Ovary (tissue), 10 donors: ENCODE measurements at places on chromosomes 7 and 10. TPM values are rescaled to one million over a fixed set of nuclear protein-coding genes. Genes with fewer than 3 reads are reported as not detected.

- H3K36me3 ChIP-seq = no peaks in the 10 kb centered on the region
- no peak for DNase-seq
- H3K4me1 ChIP-seq = no peaks in the 10 kb centered on the region
- no peaks in the 10 kb centered on the region for H3K27me3 ChIP-seq
Measured at GRCh38 chr10:78296785-78297184, 263.1 kb downstream of the RPS24 start.

DNA sequence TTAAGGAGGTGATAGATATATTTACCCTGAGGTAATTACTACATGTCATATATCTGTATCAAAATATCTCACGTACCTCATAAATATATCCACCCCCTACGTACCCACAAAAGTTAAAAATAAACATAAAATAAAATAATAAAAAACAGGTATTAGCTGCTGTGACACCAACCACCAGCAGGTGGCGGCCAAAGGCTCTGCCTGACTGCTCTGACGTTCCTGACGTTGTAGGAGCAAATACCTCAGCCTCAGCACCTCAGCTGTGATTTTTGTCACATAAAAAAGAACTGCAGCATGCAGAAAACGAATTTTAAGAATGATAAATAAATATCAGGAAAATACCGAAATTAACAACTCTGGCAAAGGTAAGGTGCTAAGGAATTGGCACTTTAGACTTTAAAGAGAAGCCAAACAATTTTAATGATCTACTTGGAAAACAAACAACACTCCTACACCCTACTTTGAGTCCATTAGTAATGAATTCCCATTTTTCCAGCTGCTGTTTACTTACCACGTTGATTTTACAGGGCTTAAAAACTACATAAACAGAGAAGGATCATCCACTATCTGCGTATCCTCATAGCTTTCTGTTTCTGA lies 125.4 kb upstream of the TARP start:
- no peaks in the 10 kb centered on the region for H3K4me1 ChIP-seq
- H3K27ac ChIP-seq = no peak overlapping the region
- H3K27me3 ChIP-seq = no peaks in the 10 kb centered on the region
- H3K4me3 ChIP-seq = no peak overlapping the region

GRCh38 chr10:5788969-5789368 lies 24.3 kb downstream of the GDI2 start:
- H3K36me3 ChIP-seq = peaks cover 1% of the 10 kb centered on the region
- DNase-seq = no peak
- H3K27ac ChIP-seq = no peak overlapping the region
- H3K4me1 ChIP-seq = no peaks in the 10 kb centered on the region

GRCh38 chr10:125627646-125628045 lies 55.3 kb downstream of the TEX36 start:
- H3K4me3 ChIP-seq = no peak overlapping the region
- H3K36me3 ChIP-seq = no peaks in the 10 kb centered on the region

DNA sequence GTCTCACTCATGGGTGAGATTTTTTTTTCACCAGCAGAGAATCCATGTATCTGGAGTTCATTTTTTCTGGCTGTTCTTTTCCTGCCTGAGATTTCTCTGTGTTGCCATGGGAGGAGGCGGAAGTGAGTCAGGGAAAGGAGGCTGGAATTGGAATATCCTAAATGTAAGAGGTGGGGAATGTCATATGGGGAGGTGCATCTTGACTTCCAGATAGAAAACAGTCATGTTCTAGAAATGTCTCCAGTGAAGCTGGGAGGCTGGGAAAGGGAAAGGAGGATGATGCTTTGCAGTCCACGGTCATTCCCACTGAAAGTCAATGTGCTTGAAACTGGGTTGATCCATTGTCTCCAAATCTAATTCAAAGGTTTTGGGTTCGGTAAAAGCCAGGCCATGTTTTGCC lies 39.7 kb upstream of the HPS1 start:
- H3K4me3 ChIP-seq = no peak overlapping the region
- no peaks in the 10 kb centered on the region for H3K36me3 ChIP-seq
- H3K27ac ChIP-seq = no peak overlapping the region
- no peak for DNase-seq

- H3K27ac ChIP-seq = no peak overlapping the region
- no peak for DNase-seq
- no peaks in the 10 kb centered on the region for H3K4me1 ChIP-seq
- H3K36me3 ChIP-seq = no peaks in the 10 kb centered on the region
- no peaks in the 10 kb centered on the region for H3K27me3 ChIP-seq
- H3K4me3 ChIP-seq = no peak overlapping the region
Measured at GRCh38 chr10:54064215-54064614, 736.8 kb downstream of the PCDH15 start.

The KMT2E gene
- 56.8 TPM for polyA plus RNA-seq

The ETV1 gene
- polyA plus RNA-seq = 6.3 TPM

The NKX1-2 gene
- not detected for polyA plus RNA-seq
